ENCODE measurements at places on chromosomes 6 and 20.

- no peak for DNase-seq
These were observed 6.5 kb downstream of the TGM6 start for GRCh38 chr20:2387180-2387577.

DNA sequence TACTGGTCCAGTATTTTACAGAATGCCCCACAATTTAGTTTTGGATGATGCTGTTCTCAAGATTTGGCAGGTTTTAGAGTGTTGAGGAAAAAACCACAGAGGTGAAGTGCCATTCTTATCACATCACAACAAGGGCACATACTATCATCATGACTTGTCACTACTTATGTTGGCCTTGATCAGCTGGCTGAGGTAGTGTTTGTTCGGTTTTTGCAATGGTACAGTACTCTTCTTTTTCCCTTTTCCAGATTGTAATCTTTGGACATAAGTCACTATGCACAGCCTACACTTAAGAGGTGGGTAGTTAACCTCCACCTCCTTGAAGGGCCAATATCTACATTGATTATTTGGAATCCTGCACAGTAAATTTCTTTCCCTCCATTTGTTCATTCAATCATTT lies 8.8 kb downstream of the TENT5A start:
- DNase-seq = no peak

- no peak for DNase-seq
These were observed 12.7 kb upstream of the FAM83C start for GRCh38 chr20:35304956-35305355.

DNA sequence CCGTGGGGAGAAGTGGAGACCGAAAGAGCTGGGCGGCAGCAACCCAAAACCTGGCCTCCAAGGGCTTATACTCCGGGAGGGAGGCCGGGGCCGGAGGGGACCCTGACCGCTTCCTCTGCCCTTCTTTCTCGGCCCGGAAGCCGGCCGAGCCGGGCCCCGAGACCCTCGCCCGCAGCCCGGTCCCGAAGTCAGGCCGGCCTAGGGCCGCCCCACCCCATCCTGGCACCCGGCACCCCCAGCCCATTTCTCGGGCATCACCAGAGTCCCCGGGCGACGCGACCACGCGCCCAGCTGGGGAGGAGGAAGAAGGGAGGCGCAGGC lies 572 bp upstream of the ZDHHC14 start:
- no peak for DNase-seq

GRCh38 chr6:45488269-45488668 lies 110.5 kb upstream of the SUPT3H start:
- DNase-seq = no peak

DNA sequence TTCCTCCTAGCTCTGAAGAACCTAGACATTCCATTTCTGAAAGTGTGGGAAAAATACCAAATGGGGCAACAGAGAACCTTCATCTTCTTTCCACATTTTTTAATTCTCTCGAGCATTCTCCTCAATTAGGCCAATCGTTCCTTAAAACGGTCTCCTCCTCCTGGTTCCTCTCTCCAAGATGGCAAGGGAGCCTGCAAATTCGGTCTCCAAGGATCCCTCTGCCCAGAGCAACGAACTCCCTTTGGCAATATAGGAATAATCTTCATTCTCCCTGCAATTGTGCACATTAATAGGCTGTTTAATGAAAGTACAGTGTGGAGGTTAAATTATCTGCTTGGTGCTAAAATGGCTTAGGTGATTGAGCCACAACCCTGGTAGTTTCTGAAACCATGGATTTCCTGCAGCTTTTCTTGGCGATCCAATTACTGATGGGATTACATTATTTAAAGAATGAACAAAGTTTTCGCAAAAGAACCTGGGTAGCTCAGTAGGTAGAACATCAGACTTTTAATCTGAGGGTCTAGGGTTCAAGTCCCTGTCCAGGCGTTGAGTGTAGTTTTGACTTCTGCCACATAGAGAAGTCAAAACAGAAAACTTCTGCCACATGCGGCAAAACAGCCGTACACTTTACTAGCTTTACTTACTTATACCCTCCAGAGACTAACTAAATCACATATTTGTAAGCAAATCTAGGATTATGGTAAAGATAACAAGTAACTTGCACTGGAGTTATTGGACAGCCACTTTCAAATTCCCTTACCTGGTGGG lies 102.9 kb upstream of the ZNF184 start:
- no peak for DNase-seq

DNA sequence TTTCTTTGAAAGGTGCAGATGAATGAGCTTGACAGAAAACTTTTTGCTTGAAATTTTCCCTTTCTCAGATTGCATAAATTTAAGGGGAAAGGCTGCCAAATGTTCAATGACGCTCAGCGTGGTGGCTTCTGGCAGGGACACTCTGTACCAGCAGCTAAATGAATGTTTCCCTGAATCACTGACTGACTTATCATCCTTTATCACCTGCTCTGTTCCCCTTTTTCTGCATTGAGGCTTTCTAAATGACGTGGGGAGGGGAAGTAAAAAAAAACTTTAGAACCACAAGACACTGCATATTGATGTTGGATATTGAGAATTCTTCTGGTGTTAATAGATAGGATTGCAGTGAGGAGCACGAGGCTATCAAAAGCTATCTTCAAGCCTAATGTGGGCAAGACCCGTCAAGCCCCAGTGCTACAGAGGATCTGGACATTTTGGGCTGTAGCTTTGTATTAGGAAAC lies 46.9 kb upstream of the ENPP5 start:
- no peak for DNase-seq

DNA sequence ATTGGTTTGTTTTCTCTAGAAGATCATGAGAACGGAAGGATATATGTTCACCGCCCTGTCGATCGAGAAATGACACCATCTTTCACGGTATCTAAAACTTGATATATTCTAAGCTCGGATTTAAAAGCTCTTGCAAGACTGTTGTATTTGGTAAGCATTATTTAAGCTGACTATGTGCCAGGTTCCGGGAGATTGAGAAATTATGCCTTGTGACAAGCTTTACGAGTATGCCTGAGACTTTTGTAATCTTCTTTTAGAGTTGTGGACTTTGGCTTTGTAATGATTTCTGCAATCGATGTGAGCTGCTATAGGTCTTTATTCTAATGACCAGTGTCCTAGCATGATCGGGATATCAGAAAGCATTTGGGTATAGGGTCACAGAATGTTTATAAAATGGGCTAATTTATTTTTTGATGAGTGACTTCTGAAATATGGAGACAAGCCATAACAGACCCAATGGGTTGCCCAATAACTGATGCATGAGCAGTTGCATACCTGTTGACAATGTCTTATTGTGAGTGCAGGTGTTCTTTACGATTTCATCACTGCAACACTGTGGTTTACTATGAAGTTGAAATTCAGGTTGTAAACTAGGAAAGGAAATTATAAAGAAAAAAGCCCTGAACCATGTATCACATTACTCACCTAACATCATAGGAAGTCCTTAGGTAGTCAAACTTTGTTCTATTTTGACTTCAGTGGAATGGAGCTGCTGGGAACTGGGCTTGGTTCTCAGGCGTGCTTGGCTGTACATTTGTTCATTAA lies 14.0 kb downstream of the CDH26 start:
- no peak for DNase-seq

GRCh38 chr6:168007592-168008338 lies 10.3 kb downstream of the KIF25 start:
- no peak for DNase-seq
